NCI-H510A treated with DMSO at 0.1 percent for 48 hours (cell line): ENCODE measurements at places on chromosomes 6 and 20.

- no peak for DNase-seq
Observed at GRCh38 chr20:57582432-57583288, 21.8 kb downstream of the PCK1 start.

- DNase-seq, result no peak
Observed at GRCh38 chr6:25192590-25193459, 86.3 kb upstream of the CARMIL1 start.

GRCh38 chr6:11389977-11390376 lies 147.6 kb upstream of the TMEM170B start:
- no peak for DNase-seq

- DNase-seq, result no peak
Observed at GRCh38 chr20:8432435-8433148, 300.5 kb downstream of the PLCB1 start.

DNA sequence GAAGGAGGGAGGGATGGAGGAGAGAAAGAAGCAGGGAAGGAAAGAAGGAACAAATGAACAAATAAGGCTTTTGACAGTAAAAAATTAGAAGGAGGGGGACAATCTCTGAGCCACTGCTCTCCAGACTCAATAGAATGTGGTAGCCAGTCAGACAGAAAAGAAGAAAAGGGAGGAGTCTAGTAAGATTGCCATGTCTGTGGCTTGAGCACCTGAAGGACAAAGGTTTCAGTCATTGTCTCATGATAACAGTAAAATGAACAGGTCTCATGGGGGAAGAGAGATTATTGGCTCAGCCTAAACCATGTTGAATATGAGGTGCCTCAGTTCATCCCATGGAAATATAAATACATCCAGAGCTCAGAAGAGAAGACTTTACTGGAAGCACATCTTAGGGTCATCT lies 14.0 kb upstream of the LOC128125822 start:
- no peak for DNase-seq

DNA sequence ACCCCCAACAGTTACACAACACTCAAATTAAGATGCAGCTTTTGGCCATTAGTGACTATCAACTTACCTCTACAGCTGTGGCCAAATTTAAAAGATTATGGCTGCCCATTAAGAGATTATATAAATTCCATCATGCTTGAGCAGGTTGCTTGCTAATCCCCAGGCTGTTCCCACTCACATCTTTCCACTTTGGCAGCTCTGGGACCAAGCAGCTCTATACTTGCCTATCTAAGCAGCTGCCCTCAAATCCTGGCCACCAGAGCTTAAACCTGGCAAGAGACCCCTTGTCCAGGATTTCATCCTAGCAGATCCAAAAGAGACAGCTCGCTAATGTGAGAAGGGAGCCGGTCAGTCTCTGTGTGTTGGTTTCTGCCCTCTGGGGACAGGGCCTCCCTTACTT lies 127.9 kb downstream of the SLC23A2 start:
- no peak for DNase-seq

DNA sequence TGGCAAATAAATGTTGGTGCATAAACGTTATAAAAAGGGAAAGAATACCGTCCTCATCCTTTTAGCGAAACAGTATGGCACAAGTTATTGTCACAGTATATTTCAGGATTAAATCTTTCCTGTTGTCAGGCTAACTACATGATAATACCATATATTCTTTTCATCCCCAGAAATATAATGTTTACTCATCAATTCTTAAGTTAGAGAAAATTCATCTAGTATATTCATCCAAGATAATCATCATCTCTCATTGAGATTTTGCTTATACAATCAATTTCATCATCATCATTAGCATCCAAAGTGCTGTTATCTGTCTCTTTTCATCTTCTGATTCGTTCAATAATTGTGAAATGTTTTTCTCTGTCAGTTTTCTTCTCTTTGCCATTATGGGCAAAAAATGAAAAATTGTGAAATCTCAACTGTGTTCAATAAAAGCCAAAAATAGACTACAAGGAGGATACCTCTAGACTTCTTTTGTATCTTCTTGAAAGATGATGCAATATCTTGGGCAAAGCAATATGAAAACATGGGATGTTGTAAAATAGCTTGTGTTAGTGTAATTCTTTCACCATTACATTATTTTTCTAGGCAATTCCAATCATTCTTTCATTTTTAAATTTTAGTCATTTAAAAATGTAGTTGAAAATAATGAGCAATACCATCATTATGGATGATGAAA lies 2.6 kb downstream of the SPACA1 start:
- no peak for DNase-seq

- DNase-seq, result no peak
Observed at GRCh38 chr6:147904416-147904815, 395.9 kb downstream of the SAMD5 start.

DNA sequence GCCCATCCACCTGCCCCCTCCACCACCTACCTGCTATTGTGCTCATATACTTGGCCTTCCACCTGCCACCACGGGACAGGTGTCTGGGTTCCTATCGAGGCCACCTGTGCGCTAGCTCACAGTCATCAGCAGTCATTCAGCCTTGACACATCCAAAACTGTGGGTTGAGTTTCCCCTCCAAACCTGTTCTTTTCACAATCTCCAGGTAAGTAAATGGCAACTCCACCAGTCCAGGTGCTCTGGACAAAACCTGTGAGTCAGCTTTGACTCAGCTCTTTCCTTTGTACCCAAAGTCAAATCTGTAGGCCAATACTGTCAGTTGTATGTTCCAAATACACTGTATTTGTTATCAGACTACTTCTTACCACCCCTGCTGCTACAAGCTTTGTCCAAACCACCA lies 52.6 kb downstream of the SPTLC3 start:
- DNase-seq, result peak; percentile 65

- no peak for DNase-seq
Observed at GRCh38 chr6:28568515-28569108, 42.9 kb downstream of the GPX5 start.

GRCh38 chr20:53502820-53503219 lies 90.8 kb downstream of the ZNF217 start:
- DNase-seq, result no peak

DNA sequence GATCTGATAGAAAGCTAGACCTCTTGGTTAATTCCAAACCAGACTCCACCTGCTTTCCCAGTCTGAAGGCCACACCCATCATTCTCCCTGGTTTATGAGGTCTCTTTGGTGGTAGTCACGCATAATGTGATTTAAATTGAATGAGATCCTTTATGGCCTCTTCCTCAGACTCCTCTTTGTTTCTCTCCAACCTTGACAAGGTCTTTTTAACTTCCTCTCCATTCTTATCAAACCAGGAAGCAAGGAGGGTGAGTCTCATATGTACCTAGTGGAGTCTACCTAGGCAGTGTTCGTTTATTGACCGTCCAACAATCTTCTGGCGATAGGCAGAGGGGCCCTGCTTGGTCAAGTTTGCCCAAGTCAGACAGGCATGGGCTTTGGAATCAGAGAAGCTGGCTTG lies 184.2 kb upstream of the LAMP5 start:
- DNase-seq, result no peak

GRCh38 chr6:149806127-149806526 lies 56.6 kb downstream of the PCMT1 start:
- DNase-seq, result no peak
